ENCODE measurements at places on chromosomes 13 and 19.

DNA sequence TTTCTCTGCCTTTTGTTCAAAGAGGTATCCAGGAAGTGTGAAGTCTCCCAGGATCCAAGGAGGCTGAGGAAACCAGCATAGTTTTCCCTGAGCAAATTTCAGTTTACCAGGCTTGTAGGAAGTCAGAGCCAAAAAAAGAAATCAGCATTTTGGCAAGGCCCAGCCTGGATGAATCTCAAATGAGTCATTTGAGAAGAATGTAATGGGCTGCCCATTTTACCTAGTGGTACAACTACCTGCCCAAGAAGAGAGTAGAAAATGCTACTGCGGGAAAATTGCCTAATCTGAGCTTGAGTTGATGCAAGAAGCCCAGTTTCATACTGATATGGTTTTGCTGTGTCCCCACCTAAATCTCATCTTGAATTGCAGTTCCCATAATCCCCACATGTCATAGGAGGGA lies 284.1 kb upstream of the ZNF507 start:
- peaks cover 1% of the 10 kb centered on the region for H3K27me3 ChIP-seq
- H3K4me1 ChIP-seq = no peaks in the 10 kb centered on the region
- H3K36me3 ChIP-seq = no peaks in the 10 kb centered on the region
- no peak overlapping the region for H3K27ac ChIP-seq
- H3K4me3 ChIP-seq = no peak overlapping the region

DNA sequence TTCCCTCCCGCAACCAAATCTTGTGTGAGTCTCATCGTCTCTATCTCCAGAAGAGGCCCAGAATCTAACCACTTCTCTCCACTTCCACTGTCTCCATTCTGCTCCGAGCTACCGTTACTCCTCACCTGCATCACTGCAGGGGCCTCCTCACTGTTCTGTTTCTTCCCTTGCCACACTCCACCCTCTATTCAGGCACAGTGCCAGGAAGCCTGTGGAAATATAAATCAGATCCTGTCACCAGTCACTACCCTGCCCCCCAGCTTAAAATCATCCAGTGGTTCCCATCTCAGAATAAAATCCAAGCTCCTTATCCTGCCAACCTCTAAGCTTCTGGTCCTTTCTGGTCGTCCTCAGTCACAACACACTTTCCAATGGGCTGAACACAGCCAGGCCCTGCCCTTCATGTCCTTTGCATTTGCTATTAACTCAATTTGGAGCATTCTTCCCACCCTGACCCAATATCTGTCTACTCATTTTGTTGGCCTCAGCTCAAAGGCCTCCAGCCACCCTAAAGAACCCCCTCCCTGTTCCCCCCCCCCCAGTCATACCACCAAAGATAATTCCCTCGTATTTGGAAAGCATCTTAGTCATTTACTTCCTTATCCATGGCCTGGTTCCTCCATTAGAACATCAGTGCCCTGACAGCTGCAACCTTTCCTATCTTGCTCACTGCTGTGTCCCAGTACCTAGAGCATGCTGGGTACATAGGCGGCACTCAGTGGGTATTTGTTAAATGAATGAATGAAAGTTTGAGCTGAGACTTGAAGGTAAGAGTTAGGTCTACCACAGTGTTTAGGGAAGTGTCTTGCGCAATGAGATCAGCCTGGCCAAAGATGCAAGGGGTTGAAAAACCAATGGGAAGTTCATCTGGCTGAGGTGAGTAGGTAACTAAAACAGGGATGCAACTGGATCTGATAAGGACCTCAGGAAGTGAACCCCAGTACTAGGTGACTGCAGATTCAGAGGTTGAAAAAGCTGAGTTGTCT lies 24.4 kb downstream of the ZNF175 start:
- H3K27ac ChIP-seq = peak overlapping the region; percentile 2
- H3K4me3 ChIP-seq = peak overlapping the region; percentile 100
- H3K27me3 ChIP-seq = peaks cover 12% of the 10 kb centered on the region
- H3K36me3 ChIP-seq = peaks cover 8% of the 10 kb centered on the region
- H3K4me1 ChIP-seq = no peaks in the 10 kb centered on the region

GRCh38 chr13:74169676-74170075 lies 35.5 kb upstream of the KLF12 start:
- H3K36me3 ChIP-seq = no peaks in the 10 kb centered on the region
- no peak for DNase-seq
- H3K4me1 ChIP-seq = no peaks in the 10 kb centered on the region
- no peak overlapping the region for H3K27ac ChIP-seq

GRCh38 chr13:31772231-31772630 lies 32.9 kb downstream of the RXFP2 start:
- no peaks in the 10 kb centered on the region for H3K36me3 ChIP-seq
- no peaks in the 10 kb centered on the region for H3K4me1 ChIP-seq
- H3K27ac ChIP-seq = no peak overlapping the region
- no peak overlapping the region for H3K4me3 ChIP-seq
- DNase-seq = no peak

DNA sequence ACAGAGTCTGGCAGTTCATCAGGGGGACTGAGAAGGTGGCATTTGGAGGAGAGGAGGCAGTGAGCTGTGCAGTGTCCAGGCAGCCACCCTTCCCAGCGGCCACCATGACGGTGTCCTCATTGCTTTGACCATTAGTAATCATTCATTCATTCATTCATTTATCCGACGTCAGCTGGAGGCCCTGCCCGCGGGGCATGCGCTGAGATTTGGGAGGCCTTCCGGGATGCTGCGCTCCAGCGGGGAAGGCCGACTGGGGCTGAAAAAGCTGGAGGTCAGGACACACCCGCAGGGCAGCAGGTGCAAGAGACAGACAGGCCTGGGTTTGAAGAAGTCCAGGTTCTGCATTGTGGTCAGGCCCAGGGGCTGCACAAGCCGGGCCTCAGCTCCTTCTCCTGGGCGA lies 8.9 kb downstream of the TTYH1 start:
- peaks cover 8% of the 10 kb centered on the region for H3K4me1 ChIP-seq
- no peaks in the 10 kb centered on the region for H3K36me3 ChIP-seq
- H3K27me3 ChIP-seq = peaks cover 13% of the 10 kb centered on the region
- no peak overlapping the region for H3K27ac ChIP-seq
- no peak for DNase-seq
- H3K4me3 ChIP-seq = no peak overlapping the region

DNA sequence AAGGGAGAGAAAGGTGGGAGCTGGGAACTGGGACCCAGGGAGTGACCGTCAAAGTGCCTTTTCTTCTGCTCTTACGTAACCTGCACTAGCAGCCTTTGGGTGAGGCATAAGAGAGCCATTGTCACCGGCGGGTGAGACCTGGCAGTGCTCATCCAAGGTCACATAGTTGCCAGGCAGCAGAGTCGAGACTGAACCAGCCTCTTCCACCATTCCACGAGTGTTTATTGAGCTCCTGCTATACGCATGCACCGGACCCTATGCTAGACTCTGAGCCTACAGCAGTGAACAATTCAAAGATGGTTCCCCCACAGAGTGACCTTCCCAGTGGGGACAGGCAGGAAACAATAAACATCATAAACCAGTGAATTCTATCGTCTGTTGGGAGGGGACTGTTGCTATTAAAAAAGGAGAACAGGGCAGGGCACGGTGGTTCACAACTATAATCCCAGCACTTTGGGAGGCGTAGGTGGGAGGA lies 18.6 kb upstream of the STRN4 start:
- peaks cover 2% of the 10 kb centered on the region for H3K27me3 ChIP-seq
- H3K36me3 ChIP-seq = no peaks in the 10 kb centered on the region
- DNase-seq = no peak
- peaks cover 4% of the 10 kb centered on the region for H3K4me1 ChIP-seq
- H3K4me3 ChIP-seq = no peak overlapping the region
